ENCODE measurements at places on chromosomes 7 and 10. TPM values are rescaled to one million over a fixed set of nuclear protein-coding genes. Genes with fewer than 3 reads are reported as not detected.

The FAM241B gene
- 1.2 TPM for total RNA-seq

The PNLIP gene
- total RNA-seq = not detected

The AASS gene
- 11.2 TPM for total RNA-seq

The TRIM73 gene
- total RNA-seq = 5.2 TPM

The IL15RA gene
- 37.4 TPM for total RNA-seq

The WDR86 gene
- total RNA-seq = 48.3 TPM

The PPP1R17 gene
- not detected for total RNA-seq

The DYNC1I1 gene
- total RNA-seq = 0.86 TPM

The SEMA3A gene
- 12.6 TPM for total RNA-seq

The KAZALD1 gene
- 57.3 TPM for total RNA-seq

The SMARCD3 gene
- total RNA-seq = 16.7 TPM

The MAT1A gene
- not detected for total RNA-seq

The WNT8B gene
- total RNA-seq = not detected

The GARIN1A gene
- total RNA-seq = 4.8 TPM

The ASAH2 gene
- 1.2 TPM for total RNA-seq

The PNLIPRP1 gene
- 0.43 TPM for total RNA-seq

The LRRN3 gene
- 1.1 TPM for total RNA-seq

The LRRC4 gene
- total RNA-seq = 13.7 TPM

The SH2D4B gene
- total RNA-seq = 0.37 TPM

The CFAP46 gene
- total RNA-seq = not detected

The ADAMTS14 gene
- total RNA-seq = 0.28 TPM

Data from spleen (tissue), 13 donors.